ENCODE measurements at places on chromosomes 3 and 15.

GRCh38 chr3:193593668-193594030 lies 641 bp downstream of the OPA1 start:
- peak; percentile 63 for DNase-seq

DNA sequence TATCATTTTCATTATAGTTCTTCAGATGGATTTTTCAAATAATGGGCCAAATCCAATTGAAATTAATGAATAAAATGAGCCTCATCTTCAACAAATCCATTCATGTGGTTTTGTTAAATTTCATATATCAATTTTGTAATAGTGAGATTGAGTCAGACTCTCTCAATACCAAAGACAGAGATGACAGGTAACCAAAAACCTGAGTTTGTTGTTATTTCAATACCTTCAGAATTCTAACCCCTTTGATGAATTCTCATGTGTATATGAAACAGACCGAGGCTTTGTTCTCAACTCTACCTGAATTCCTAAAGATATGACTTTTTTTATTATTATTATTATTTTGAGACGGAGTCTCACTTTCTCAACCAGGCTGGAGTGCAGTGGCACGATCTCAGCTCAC lies 92.8 kb downstream of the FOXP1 start:
- no peak for DNase-seq

- DNase-seq, result no peak
Observed at GRCh38 chr3:71464613-71465012, 118.9 kb downstream of the FOXP1 start.

DNA sequence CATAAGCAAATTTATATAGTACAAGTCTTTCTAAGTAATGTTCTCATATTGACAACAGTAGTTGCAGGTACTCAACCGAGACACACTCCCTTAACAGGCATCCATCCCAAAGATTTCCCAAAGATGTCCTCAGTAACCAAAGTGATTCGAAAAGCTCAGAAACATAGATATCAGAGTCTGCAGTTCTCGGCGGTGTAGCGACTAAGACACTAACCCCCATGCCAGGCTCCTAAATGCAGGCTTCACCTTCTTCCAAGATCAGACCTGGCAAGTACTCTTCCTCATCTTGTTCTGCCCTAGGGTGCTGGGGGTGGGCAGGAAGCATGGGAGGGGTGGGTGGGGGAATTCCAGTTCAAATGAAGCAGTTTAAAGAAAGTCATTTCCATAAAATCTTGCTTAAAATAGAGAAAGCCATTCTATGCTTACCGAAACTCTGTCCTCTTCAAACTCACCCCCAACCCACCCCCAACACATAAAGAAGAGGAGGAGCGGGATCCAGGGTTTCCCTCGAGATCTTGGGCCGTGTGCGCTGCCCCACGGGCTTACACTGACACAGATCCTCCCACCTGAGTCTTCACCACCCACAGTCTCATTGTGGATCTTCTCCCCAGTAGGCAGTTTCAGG lies 59.0 kb upstream of the BCL6 start:
- no peak for DNase-seq

GRCh38 chr3:183410280-183410679 lies 18.1 kb downstream of the MCF2L2 start:
- no peak for DNase-seq

- DNase-seq, result no peak
Observed at GRCh38 chr3:126367316-126367805, 10.2 kb upstream of the KLF15 start.

DNA sequence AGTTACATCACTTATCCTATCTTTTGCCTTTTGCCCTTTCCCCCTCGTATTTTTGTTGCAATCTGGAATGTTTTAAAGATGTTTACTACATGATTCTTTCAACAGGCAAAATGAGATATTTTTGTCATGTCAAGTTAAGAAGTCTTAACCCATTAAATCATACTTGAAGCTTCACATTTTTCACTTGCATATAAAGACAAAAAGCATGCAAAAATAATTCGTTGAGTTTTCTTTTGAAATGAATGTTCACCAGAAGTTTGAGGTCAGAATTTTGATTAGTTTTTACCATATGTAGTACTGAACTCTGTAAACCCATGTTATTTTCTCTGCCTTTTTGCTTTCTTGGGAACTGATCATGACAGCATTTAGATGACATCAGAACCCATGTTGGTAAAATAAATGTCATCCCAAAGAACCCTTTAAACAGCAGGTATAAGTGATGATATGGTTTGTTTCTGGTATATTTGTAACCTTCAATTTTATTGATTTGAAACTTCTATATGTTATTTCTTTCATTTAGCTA lies 188.5 kb downstream of the GHSR start:
- DNase-seq, result no peak

DNA sequence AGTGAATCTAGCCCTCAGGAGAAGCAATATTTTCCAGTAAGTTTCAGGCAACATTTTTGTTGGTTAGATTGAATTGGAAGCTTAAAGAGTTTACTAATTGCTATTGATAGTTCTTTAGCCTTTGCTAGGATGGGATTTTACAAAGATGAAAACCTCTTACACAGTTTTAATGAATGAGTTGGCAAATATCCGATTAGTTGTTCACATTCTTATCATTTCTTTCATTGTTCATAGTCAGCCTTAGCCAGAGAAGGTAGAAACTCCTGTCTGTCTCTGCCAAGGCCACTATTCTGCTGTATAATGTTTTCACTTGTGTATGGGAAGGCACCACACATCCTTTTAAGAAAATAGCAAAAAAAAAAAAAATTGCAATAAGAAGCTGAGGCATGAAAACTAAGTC lies 222.0 kb upstream of the MANF start:
- DNase-seq, result no peak

GRCh38 chr15:87034886-87035285 lies 955.2 kb downstream of the AGBL1 start:
- DNase-seq, result no peak

- no peak for DNase-seq
Observed at GRCh38 chr3:25548836-25549235, 115.9 kb downstream of the TOP2B start.

GRCh38 chr15:34304613-34305012 lies 33.0 kb downstream of the SLC12A6 start:
- DNase-seq, result no peak

- DNase-seq, result no peak
Observed at GRCh38 chr15:35746121-35746520, 200.2 kb upstream of the DPH6 start.

- DNase-seq, result no peak
Observed at GRCh38 chr15:67444100-67444499, 76.8 kb upstream of the C15orf61 start.

GRCh38 chr15:86725628-86726027 lies 646.0 kb downstream of the AGBL1 start:
- DNase-seq, result no peak

DNA sequence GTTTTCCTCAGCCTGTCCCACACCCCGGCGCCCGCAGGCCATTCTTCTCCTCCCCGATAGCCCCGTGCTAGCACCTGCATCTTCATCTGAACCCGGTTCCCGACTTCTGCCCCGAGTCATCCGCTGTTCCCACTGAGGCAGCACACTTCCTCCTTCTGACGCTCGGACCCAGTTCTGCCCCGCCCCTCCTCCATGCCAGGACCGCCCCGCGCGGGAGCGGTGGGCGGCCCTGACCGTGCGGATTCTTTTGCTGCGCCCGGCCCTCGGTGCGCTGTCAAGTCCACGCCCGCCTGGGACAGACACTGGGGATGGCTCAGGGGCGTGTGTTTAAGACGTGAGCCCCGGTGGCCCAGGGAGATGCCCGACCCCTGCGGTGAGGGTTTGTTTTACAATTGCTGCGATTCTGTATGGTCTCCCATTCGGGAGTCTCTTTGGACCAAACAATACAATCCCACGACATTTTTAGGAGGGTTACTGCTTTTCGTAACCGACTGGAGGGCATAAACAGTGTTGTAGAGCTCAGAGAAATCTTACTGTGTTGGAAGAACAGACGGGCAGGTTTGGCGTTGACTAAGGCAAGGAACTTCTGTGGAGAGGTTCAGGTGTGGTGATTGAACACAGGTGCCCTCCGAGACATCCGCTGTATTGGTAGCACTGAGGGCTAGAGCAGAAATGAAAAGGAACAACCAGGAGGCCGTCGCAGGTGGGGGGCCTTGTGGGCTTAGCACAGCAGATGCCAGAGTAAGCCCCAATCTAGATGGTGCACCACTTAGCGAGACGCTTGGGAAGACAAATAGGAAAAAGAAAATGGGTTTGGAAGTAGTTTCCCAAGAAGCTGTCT lies 716 bp downstream of the PTPN23 start:
- peak; percentile 85 for DNase-seq

GRCh38 chr3:40055361-40055760 lies 246.0 kb downstream of the MYRIP start:
- no peak for DNase-seq

- no peak for DNase-seq
Observed at GRCh38 chr15:72033711-72034110, 84.2 kb downstream of the MYO9A start.

DNA sequence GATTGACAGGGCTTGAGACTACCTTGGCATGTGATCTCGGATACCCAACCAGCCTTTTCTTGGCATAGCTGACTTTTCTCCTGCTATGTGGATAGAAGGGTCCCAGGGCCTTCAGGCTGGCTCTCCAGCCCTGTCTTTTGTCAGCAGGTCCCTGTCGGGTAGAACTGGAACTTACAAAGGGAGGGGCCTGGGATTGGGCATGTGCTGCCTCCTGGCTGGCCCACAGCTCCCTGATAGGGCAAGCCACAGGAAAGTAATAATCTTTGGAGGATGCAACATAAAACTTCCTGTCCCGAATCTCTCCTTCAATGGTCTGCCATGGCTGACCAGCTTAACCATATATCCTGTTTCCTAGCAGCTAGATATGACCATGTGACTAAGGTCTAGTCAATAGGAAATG lies 89.1 kb downstream of the ABHD5 start:
- DNase-seq, result no peak

- DNase-seq, result no peak
Observed at GRCh38 chr3:111913163-111913763, 54.2 kb downstream of the PHLDB2 start.

- DNase-seq, result peak; percentile 50
Observed at GRCh38 chr3:141049681-141050080, 1.5 kb upstream of the SPSB4 start.

GRCh38 chr3:136490646-136491405 lies 240.7 kb downstream of the PCCB start:
- DNase-seq, result no peak

DNA sequence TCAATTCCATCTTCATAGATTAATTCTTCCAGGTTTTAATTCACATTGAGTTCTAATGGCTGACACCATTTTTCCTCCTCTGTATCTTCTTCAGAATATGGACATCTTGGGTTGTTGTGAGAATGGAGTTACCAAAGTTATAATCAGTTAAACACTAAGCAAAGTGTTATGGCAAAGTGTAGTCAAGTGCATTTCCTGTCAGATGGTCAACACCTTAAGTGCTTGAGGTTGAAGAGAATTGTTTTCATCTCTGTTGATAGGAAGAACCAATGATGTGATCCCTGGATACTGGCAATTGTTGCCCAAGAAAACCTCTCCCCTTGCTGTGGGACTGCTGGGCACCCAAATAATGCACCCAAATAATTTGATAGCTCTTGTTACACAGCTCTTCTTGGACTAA lies 102.6 kb upstream of the SATB1 start:
- DNase-seq, result peak; percentile 37

- DNase-seq, result peak; percentile 74
Observed at GRCh38 chr3:41960826-41961750, 815 bp downstream of the ULK4 start.

GRCh38 chr3:149375501-149376196 lies 1.8 kb downstream of the TM4SF1 start:
- no peak for DNase-seq

DNA sequence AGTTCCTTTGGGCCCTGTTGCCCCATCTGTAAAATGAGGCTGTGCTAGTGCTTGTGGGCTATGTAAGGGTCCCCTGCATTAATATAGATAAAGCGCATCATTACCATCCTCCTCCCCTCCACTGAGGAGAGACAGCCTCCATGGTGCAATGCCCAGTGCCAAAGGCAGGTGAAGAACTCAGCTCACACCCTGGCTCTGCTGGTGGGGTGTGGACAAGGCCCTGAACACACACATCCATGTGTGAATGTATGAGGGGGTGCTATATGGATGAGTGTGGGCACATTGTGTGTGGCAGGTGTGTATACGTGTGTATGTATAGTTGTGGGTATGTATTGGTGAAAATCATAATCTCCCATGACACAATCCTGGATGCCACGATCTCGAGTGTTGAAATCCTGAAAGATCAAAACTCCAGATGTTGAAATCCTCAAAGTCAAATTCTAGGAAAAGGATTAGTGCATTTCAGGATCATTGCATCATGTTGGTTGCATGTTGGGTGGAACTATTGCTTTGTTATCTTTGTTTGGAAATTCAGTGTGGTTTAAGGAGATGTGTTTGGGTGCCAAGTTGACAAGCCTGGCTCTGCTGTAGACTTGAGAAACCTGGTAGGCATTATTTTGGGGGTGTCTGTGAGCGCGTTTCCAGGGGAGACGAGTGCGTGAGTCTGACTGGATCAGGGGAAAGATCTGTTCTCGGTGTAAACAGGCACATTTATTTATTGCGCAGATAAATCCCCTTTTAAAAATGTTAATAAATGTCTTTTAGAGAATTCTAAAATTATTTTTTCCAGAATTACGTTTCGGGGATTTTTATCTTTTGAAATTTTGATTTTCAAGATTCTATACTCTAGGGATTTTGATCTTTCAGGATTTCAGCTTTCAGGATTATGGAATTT lies 42.0 kb upstream of the SEC61A1 start:
- DNase-seq, result no peak

DNA sequence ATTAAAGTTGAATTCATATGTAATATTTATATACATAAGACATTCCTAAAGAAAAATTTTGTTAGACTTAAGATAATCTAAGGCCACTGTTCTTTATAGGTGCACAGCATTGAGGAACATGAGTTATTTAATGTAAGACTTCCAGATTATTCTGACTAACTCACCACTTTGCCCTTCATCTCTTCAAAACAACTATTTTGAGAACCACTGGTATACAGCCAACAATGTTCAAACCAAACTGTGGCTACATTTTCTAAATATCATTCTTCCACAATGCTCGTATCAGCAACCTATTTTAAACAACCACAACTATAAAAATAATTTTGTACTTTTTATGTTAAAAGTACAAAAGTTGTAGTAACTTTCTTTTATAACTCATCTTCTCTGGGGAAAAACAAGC lies 199.8 kb upstream of the ALCAM start:
- DNase-seq, result no peak

DNA sequence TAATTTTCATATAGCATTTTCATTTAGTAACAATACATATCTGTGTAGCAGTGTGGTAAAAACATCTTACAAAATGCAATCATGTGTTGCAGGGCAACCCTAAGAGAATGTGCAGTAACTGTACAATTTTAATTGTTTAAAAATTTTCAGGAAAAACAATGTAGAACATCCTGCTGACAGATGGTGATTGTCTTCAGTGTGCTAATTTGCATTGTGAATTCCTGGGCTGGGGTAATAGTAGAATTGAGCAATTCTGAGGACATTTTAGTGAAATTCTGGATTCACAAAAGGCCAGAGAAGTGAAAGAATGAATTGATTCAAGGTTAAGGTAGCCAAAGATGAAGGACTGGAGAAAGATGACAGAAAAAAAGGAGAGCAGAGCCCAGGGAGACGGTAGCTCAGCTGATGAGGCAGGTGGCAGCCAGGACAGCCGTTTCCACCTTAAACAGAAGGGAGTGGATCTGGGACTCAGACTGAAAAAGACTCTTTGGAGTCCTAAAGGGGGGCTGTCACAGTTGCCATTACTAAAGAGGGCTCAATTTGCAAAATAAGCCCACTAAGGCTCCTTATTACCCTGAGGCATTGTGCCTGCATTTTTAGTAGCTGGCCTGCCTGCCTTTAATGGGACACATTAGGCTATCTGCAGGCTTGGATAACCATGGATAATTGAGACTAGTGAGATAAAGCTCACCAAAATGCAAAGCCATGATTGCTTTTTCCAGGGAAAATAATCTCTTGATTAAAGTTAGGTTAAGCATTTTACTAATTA lies 8.6 kb downstream of the MAP3K13 start:
- DNase-seq, result no peak
